ENCODE measurements at places on chromosomes 12 and 14. TPM values are rescaled to one million over a fixed set of nuclear protein-coding genes. Genes with fewer than 3 reads are reported as not detected.
A peak's percentile ranks its signal among the peaks of the same experiment; 100 is the strongest.

DNA sequence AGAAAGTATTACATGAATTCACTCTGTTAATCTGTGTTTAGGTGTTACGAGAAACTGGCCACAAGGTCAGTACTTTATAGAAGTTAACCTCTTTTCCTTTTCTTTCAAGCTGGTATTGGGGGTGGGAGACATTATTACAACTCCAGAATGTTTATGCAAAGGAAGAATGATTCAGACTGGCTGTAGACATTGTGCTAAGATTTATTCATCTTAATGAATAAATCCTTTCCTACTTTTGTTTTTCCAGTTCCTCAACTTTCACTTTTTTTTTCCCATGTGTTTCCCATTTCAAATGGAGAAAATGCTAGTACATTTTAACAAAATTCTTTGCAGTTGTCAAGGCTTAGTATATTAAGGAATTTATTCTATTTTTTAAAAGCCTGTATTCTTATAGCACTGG lies 1.3 kb downstream of the OTOGL start:
- no peak for DNase-seq

GRCh38 chr14:21070083-21070609 lies at the start of gene ARHGEF40:
Gene ARHGEF40 (plus strand): TSS chr14:21070304. CDS start chr14:21070397, 93 bp downstream.
- peak; percentile 24 for DNase-seq

- DNase-seq, result no peak
Measured at GRCh38 chr12:105783983-105784947, 354.5 kb downstream of the NUAK1 start.

GRCh38 chr14:29553427-29553826 lies 374.2 kb downstream of the PRKD1 start:
- DNase-seq, result no peak

The LRP1-AS gene
- total RNA-seq, result not detected

GRCh38 chr12:87439990-87440827 lies 589.0 kb downstream of the C12orf50 start:
- no peak for DNase-seq

The EML1 gene
- 1.0 TPM for total RNA-seq

DNA sequence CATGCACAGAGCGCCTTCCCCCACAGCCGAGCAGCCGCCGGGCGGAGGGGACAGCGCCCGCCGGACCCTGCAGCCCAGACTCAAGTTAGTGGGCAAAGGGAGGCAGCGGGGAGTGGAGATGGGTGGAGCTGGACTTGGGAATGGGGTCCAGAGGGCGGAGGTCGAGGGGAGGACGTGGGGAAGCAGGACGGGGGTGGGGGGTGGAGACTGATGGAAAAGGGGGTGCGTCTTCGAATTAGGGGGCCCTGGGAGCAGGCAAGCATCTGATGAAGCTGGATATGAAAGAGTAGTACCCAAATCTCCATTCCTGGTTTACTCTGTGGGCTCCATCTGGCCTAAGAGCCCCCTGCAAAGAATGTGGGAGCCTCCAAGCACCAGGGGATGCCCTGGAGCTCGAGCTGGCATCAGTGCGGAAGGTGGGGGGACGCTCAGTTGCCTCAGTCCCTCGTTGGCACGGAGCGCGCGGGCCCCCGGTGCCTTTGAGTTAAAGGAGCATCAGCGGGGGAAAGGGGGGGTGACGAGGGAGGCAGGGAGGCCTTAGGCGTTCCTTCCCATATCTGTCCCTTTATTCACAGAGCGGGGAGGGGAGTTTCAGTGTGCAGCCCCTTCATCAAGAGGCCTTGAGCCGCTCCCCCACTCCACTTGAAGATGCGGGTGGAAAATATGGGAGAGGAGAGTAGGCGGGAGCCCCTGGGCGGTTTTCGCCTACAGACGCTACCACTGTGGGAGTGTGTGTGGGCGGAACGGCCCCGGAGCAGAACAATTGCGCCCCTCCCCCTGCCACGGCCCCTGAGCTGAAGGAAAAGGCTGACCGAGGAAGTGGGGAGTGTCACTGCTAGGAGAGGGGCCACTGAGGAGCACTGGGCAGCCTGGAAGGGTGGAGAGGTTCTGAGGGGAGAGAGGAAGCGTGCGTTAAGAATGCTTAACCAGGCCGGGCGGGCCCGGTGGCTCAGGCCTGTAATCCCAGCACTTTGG lies 644 bp downstream of the NAB2 start:
- peak; percentile 70 for DNase-seq

The SPTLC2 gene
- 30.7 TPM for total RNA-seq
